ENCODE measurements at places on chromosomes 11 and 22.
A peak's percentile ranks its signal among the peaks of the same experiment; 100 is the strongest.

DNA sequence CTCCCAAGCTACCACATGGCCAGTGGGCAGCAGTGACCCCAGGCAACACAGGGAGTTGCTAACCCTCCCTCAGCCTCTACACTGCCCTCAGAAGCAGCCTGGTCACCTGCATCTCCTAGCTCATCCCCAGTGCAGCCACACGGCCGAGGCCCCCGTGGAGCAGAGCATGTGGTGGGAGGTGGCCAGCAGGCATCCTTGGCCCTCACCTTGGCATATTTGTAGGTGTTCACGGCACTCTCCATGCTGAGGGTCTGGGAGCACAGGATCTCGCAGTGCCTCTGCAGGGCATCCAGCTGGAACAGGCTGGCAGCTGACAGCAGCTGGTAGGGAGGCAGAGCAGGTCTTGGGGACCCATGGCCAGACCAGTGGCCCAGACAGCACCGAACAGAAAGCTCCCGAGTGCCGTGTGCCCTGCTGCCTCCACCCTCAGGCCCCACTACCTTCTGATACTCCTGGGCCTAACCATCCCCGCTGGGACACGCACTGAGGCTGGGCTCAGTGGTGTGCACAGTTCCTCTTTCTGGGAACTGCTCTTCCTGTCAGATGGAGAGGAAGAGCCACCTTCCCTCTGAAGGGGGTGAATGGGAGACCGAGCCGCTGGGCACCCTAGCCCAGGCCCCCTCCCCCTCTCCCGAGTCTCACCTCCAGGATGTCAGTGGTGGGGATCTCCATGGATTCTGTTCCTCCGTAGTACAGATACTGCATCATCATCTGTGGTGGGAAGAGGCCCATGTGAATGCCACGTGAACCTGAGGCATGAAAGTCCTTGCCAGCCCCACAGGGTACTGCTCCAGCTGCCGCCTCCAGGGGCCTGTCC lies 48.8 kb downstream of the NAT10 start:
- DNase-seq = no peak

DNA sequence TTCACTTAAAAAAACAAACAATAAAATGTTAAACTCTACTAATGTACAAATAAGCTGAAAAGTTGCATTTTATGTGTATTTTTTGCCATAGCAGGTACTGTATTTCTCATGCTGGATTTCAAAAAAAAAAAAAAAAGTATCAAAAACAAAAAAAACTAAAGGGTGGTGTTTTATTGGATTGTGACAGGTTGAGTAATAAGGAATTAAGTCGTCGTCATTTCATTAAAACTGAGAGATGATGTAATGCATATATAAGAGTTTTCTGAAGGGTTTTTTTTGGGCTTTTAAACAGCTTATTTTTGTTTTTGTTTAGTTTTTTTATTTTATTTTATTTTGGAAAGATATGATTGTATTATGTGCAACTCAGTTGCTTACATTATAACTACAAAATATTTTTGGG lies 10.9 kb upstream of the ADSL start:
- DNase-seq = no peak

DNA sequence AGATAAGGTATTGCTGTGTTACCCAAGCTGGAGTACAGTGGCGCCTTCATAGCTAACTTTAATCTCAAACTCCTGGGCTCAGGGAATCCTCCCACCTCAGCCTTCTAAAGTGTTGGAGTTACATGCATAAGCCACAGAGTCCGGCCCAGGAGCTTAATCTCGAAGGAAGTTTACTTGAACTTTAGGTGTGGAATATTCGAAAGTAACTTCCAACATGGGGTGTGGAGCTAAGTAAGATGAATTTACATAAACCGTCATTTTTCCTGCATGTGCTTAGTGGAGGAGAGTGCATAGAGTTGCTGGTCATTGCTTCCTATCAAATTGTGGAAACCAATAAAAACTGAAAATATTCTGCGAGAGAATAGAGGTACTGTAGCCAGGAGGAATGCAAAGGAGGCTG lies 1.5 kb downstream of the ATG13 start:
- DNase-seq = peak; percentile 34

DNA sequence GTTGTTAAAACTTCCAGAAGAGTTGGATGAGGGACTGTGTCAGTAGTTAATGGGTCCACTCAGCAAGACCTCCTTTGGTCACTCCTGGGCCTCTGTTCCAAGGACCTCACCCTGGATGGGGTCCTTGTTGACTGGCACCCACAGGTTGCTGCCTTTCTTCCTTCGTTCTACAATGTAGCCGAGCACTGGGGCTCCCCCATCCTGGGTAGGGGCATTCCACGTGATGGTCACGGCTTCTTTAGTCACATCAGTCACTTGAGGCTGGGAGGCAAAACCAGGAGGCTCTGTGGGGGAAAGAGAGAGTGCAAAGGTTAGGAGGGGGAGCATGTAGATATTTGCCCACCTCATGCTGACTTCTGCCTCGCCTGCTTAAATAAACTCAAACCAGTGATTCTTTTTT lies 12.0 kb downstream of the TMEM86A start:
- DNase-seq = no peak

GRCh38 chr22:40224702-40225101 lies 47.0 kb downstream of the TNRC6B start:
- no peak for DNase-seq

- DNase-seq = peak; percentile 67
Observed at GRCh38 chr11:72430741-72431570, 3.4 kb downstream of the CLPB start.

- DNase-seq = peak; percentile 96
Observed at GRCh38 chr11:44766112-44766971, 39.6 kb downstream of the TSPAN18 start.

GRCh38 chr11:78213526-78214330 lies 25.0 kb downstream of the USP35 start:
- DNase-seq = no peak

GRCh38 chr11:112268406-112268805 lies 7.7 kb upstream of the PLET1 start:
- no peak for DNase-seq

- DNase-seq = no peak
Observed at GRCh38 chr11:1541474-1542204, 30.4 kb downstream of the DUSP8 start.

DNA sequence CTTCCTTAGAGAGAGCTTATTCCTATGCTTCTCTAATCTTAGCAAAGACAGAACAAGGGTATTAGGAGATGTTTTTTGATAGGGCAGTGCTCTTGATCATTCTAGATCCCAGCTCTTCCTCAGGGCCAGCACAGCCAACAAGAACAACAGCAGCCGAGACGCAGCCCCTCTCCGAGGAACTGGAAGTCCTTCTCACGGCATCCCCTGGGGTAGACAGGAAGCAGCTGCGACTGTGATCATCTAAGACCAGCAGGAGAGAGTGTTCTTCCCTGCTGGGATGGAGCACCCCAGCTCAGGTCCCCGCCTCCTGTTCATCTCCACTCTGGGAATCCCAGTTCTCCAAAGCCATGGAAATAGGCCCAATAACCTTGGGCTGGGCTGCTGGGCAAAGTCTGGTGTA lies 29.6 kb downstream of the IRAG1 start:
- no peak for DNase-seq

GRCh38 chr11:1521382-1522080 lies 35.0 kb upstream of the MOB2 start:
- no peak for DNase-seq

DNA sequence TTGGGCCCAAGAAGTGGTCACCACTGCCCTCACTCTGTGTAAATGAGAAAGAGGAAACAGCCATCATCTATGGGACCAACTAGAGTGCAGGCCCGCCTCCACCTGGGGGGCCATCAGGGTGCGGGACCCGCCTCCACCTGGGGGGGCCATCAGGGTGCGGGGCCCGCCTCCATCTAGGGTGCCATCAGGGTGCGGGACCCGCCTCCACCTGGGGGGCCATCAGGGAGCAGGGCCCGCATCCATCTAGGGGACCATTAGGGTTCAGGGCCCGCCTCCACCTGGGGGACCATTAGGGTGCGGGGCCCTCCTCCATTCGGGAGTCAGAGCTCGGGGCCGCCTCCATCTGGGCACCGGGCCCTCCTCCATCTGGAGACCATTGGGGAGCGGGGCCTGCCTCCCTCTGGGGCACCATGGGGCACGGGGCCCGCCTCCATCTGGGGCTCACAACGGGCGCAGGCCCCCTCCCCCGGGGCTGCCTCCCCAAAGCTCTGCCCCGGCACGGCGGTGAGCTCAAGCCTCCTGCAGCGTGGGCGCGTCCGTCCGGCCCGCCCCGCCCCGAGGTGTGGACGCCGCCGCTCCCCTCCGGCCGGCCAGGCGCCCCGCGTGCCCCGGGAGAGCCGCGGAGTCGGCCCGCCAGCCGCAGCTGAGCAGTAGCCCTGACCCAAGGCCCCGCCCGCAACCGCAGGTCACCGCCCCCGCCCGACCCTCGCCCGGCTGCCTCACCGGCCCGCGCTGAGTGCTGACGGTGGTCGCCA lies 512 bp downstream of the TOLLIP start:
- DNase-seq = peak; percentile 47

DNA sequence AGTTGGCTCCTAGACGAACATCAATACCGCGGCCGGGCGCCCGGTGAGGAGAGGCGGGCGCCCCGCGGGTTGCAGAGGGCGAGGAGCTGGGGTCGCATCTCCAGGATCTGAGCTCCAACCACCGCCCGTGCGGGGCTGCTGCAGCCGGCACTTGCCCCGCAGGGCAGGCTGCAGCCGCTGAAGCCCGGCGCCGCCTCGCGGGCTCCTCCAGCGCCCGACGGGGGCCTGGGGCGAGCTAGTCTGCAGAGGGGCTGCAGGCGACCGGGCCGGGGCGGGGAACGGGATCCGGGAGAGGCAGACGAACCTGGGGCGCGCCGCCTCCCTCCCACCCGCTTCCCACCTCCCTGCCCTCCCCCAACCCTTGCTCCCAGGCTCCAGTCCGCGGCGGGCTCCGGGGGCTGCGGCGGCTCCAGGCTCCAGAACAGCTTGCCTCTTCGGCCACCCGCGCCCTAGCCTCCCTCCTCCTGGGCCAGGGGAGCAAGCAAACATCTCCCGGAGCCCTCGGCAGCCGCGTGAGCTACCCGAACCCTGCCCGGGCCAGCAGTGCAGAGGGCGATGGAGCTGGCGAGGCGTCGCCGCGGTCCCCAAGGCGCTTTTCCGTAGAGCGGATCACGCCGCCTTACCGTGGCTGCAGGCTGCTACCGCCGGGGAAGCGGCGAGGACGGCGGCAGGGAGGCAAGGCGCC lies 802 bp downstream of the TENM4 start:
- no peak for DNase-seq

DNA sequence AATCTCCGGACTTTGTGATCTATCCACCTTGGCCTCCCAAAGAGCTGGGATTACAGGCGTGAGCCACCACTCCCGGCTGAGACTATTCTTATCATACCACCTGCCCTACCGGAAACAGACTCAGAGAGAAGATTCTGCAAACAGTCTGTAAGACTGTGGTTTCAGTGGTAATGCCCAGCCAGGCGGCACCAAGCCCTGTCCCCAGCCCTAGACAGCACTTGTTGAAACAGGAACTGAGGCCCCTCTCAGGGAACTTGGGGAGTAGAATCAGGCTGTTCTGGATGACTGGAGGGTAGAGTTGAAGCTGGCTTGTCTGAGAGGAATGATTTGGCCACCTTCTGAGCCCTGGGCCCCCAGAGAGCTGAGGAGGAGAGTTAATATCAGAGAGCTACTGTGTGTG lies 1.3 kb upstream of the INSC start:
- no peak for DNase-seq

- no peak for DNase-seq
Observed at GRCh38 chr11:21037850-21038249, 368.5 kb downstream of the NELL1 start.

DNA sequence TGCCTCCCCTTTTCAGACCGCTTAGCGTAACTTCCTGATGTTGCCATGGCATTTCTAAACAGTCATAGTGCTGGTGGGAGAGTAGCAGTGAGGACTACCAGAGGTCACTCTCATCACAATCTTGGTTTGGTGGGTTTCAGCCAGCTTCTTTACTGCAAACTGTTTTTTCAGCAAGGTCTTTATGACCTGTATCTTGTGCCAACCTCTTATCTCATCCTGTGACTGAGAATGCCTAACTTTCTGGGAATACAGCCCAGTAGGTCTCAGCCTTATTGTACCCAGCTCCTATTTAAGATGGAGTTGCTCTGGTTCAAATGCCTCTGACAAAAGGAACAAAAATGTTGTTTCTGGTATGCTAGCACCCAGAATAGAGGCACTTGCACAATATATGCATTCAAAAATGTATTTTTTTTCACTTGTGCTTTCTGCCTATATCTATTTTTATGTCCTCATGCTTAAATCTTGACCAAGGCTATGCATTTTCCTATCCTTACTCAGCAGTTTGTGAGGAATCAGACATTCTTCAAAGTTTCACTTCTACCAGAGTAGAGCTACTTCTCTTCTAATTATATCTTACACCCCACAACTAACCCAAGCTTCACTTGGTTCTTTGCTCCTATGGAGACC lies 16.1 kb upstream of the OR51M1 start:
- DNase-seq = peak; percentile 69

DNA sequence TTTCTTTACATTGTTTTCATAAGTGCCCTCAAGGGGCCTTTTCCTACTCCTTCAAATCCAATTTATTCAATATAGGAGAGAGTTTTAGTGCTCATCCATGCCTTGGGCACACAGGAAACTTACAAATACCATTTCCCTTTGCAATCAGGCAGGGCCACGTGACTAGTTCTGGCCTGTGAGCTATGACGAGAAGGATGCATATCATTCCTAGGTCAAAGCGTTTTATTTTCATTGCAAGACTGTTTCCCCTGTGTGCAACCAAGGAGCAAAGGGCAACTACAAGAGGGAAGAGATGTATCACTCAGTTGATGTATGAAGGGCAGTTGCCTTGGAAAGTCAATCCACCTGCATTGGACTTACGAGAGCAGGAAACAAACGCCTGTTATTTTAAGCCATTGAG lies 1.9 kb upstream of the TRAF6 start:
- DNase-seq = no peak

- DNase-seq = no peak
Observed at GRCh38 chr11:46738887-46739286, 19.9 kb downstream of the F2 start.

DNA sequence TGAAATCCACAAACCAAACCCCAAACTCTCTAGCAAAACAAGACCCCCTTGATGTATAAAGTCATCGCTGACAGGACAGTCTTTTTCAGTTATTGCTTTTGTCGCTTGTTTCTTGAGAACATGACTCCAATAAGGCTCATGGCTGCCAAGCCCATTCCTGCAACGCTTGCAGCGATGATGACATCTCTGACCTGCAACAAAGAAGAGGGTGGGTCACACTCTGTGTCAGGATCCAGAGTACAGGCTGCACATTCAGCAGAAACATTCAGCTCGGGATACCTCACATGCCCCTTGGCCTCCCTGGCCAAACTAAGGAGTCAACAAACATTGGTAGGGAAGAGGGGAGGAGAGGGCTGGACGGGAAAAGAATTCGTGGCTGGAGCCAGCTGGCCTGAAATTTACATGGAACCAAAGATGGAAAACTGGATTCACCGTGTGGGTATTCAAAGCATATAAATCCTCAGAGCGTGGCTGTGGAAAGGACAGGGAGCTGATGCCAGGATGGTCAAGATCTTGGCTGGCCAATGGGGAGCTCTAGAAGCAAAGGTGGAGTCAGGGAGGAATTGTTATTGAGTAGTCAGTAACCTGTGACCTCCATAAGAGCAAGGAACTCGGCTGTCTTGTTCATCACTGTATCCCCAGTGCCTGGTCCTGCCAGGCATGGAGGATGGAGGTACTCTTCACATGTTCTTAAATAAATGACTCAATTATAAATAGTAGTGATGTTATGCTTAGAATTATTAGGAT lies 11.8 kb upstream of the PLAAT2 start:
- peak; percentile 66 for DNase-seq

- no peak for DNase-seq
Observed at GRCh38 chr22:49448526-49448925, 379.1 kb downstream of the BRD1 start.

GRCh38 chr11:16088774-16089173 lies 267.6 kb downstream of the SOX6 start:
- DNase-seq = no peak

Measured in fibroblast of villous mesenchyme (primary cell).